Tibial artery (tissue), 4 donors: ENCODE measurements at places on chromosomes 7 and 10.
A peak's percentile ranks its signal among the peaks of the same experiment; 100 is the strongest.

GRCh38 chr10:6892864-6893263, 312.8 kb upstream of the PRKCQ start:
- DNase-seq = no peak

- no peak for DNase-seq
These were observed 186.2 kb downstream of the REEP3 start for GRCh38 chr10:63707254-63707910.

- no peak for DNase-seq
These were observed 709.7 kb downstream of the CNTNAP2 start for GRCh38 chr7:146826329-146826728.

GRCh38 chr7:117809958-117810357, 63.3 kb downstream of the CTTNBP2 start:
- no peak for DNase-seq

DNA sequence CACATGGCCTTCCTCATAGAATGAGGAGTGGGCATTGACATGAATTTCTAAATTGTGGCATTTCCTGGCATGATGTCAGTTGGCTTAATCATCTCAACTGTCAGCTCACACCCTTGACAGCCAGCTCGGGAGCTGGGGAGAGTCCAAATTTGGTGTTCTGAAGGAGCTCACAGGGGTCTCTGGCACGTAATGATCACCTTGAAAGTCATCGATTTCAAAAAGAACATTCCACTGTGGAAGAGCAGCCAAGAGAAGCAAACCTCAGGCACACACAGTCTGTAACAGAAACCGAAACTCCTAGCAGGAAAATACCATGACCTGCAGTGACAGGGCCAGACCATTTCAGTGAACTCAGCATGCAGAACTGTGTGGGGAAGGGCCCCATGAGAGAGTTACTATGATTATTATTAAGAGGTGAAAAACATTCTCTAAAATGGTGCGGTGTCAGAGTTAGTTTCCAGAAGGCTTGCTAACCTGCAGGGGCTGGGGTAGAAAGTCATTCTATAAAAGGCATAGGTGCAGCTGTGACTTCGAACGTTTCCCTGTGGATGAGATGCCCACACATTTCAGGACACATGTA, 26.4 kb upstream of the KLF6 start:
- DNase-seq = no peak

- DNase-seq = peak; percentile 42
These were observed 52.9 kb downstream of the C10orf120 start for GRCh38 chr10:122646511-122647382.

- peak; percentile 32 for DNase-seq
These were observed 68.1 kb upstream of the CAMK2B start for GRCh38 chr7:44393238-44394111.

DNA sequence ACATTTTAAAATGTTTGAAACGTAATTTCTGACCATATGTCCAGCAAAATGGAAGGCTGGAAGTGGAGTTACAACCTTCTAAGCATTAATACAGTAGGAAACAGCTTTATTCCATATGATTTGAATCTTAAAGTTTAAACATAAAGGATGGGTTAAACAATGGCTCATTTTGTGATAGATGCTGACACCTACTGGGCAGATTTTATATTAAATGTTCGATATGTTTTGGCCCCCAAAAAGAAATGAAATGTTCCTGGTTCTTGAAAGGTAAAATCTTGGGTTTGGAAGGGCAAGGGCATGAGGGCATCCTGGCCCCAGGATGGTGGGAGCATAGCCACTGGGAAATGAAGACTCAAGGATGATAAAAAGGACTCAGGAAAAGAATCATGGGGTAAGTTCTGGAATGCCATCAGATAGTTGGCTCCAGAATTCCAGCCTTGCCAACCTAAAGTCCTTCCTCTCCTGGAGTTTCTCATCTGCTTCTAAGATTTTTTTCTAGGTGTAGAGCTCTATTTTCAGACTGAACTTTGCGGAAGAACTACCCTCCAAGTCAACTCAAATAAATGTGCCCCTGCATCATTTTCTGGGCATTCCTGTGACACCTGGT, 34.6 kb upstream of the SLC35G1 start:
- no peak for DNase-seq

DNA sequence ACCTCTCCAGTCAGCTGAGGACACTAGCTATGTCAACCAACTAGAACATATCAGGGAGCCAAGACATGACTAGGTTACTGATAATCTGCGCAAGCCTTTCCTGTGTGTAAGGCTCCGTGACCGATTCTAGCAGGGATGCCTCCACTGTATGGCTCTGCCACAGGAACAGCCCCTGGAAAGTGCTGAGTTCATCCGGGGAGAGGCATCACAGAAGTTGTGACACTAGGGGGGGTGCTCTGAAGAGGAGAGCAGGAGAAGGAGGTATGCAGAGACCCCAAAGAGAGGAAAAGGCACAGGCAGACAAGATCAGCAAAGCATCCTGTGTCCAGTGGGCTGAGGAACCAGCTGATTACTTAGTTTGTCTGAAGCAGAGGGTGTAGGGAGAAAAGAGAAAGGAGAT, 13.5 kb downstream of the UPP1 start:
- DNase-seq = no peak
